ENCODE measurements at places on chromosomes 11 and 22. TPM values are rescaled to one million over a fixed set of nuclear protein-coding genes. Genes with fewer than 3 reads are reported as not detected.

- H3K27me3 ChIP-seq, result no peaks in the 10 kb centered on the region
- no peak overlapping the region for H3K27ac ChIP-seq
- no peak overlapping the region for H3K4me3 ChIP-seq
Measured at GRCh38 chr11:75510004-75510722, 15.6 kb downstream of the GDPD5 start.

DNA sequence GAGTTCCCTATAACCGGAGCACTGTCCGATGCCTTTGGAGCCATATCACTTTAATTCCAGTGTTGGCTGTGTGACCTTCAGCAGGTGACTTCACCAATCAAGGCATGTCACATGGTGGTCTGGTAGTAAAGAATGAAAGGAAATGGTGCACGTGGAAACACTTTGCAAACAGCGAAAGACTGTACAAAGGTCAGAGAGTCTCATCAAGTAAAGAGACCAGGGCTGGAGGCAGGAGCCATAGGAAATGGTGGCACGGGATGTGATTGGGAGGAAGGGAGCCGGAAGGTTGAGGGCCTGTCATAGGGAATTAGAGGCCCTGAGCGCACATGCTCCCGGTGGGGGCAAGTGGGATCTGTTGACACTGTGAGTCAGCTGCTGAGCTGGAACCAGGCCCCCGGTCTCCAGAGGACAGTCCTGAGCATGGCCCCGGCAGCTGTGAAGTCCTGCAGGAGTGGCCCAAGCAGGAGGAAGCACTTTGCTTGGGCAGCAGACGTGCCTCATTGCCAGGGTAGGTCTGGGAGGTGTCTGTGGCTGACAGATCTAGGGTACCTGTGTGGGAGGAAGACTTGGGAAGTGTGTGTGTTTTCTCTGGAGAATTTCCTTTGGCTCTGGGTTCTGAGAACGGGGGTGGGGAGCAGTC is 2.0 kb downstream of the DAGLA start:
- peaks cover 7% of the 10 kb centered on the region for H3K27me3 ChIP-seq
- peak overlapping the region; percentile 61 for H3K4me3 ChIP-seq
- DNase-seq, result no peak
- peaks cover 23% of the 10 kb centered on the region for H3K4me1 ChIP-seq
- H3K27ac ChIP-seq, result no peak overlapping the region

- DNase-seq, result no peak
- H3K36me3 ChIP-seq, result peaks cover 12% of the 10 kb centered on the region
- H3K27me3 ChIP-seq, result no peaks in the 10 kb centered on the region
- H3K4me3 ChIP-seq, result no peak overlapping the region
- peaks cover 36% of the 10 kb centered on the region for H3K4me1 ChIP-seq
- no peak overlapping the region for H3K27ac ChIP-seq
Measured at GRCh38 chr11:68375766-68376165, 63.4 kb downstream of the LRP5 start.

Gene C11orf86
- total RNA-seq, result not detected

Gene APOBEC3B
- 4.9 TPM for total RNA-seq

DNA sequence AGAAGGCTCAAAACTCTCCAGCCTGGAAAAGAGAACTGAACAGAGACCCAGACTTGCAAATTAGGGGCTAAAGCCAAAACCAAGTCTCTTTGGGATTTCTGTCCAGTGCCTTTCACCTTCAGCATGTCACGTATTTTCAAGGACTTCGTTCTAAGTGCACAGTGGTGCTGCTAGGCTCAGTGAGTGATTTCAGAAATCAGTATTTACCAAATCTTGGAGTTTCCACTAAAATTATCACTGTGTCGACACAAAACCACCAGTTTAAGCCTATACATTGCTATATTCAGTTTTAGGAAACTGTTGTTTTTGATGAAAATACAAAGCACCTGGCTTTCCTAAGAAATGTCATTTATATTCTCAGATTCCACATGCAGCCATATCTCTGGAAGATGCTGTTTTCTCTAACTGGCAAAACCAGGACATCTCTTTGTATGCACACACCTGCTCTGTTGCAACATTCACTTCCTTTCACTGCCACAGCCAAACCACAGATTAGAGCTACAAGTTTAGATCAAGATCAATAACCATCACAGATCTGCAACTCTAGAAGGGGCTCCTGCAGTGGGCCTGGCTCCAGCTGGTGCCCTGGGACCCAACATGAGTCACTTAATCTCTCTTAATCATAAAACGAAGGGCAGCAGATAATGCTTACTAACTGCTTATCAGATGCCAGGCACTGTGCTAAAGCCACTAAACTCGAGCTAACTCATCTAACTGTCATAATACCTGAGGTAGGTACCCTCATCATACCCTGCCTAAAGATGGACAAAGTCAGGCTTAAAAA is 22.3 kb downstream of the SMCO4 start:
- H3K27me3 ChIP-seq, result no peaks in the 10 kb centered on the region
- peaks cover 10% of the 10 kb centered on the region for H3K4me1 ChIP-seq
- no peak overlapping the region for H3K4me3 ChIP-seq
- DNase-seq, result no peak

Gene CCDC188
- total RNA-seq, result not detected

DNA sequence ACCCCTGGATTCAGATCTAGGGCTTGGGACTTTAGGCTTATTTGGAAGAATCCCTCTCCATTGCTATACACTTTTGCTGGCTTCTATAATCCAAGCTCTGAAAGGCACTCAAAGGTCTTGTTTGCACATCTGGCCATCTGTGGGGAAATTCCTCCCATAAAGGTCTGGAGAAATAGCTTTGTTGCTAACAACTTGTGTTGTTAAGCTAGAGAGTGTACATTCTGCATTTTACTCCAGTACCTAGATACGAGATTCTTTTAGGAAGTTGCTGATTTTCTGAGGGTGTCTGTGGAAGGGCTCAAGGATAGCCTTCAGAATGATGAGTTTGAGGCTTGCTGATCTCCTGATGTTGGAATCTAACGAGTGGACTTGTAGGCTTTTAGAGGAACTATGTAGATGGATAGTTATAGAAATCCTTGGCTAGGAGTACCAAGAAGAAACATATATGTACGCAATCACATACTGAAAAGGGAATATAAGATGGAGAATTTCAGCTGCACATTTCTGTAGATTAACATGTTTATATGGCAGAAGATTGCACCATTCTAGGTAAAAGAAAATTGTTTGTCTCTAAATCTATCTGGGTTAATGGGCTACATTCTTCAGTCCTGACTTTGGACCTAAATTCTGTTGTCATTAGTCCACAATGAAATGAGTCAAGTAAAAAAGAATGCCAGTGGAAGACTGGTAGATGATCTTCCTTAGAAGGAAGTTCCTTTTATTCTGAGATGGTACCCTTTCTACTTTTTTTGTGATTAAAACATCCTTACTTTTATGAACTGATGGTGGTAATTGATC is 51.0 kb downstream of the UBASH3B start:
- no peak for DNase-seq
- no peaks in the 10 kb centered on the region for H3K27me3 ChIP-seq
- H3K27ac ChIP-seq, result no peak overlapping the region
- H3K4me1 ChIP-seq, result no peaks in the 10 kb centered on the region
- no peak overlapping the region for H3K4me3 ChIP-seq

DNA sequence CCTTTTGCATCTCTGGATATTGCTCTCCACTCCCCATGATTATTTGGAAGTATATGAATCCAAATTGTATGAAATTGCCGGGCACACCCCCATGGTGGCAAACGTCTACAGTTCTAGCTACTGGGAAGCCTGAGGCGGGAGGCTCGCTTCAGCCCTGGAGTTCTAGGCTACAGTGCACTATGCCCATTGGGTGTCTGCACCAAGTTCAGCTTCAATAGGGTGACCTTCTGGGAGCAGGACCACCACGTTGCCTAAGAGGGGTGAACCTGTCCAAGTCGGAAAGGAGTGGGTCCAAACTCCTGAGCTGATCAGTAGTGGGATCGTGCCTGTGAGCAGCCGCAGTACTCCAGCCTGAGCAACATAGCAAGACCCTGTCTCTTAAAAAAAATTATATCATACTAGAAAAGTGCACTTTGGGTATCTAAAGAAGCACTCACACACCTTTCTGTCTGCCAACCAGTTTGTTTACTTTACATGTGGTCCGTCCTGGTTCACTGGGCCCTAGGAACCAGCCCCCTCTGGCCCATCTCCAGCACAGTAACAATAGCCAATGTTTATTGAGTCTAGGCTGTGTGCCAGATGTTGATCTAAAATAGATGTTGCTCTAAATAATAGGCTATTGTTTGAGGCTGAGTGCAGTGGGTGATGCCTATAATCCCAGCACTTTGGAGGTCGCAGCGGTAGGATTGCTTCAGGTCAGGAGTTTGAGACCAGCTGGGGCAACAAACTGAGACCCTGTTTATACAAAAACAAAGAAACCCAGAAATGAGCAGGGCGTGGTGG is 16.4 kb upstream of the KAT5 start:
- H3K36me3 ChIP-seq, result no peaks in the 10 kb centered on the region
- H3K27ac ChIP-seq, result no peak overlapping the region
- H3K4me3 ChIP-seq, result no peak overlapping the region
- peaks cover 2% of the 10 kb centered on the region for H3K4me1 ChIP-seq

Gene SRRD
- 23.5 TPM for total RNA-seq

Gene FJX1
- 72.8 TPM for total RNA-seq

GRCh38 chr22:31944700-31945442 is 536 bp downstream of the YWHAH start:
- peak overlapping the region; percentile 87 for H3K4me3 ChIP-seq
- no peak overlapping the region for H3K27ac ChIP-seq
- peaks cover 12% of the 10 kb centered on the region for H3K4me1 ChIP-seq
- peaks cover 4% of the 10 kb centered on the region for H3K36me3 ChIP-seq
- DNase-seq, result peak; percentile 56

Gene LRRC56
- 3.0 TPM for total RNA-seq

GRCh38 chr22:50190941-50191741 is 5.4 kb downstream of the TRABD start:
- H3K4me1 ChIP-seq, result peaks cover 23% of the 10 kb centered on the region
- no peaks in the 10 kb centered on the region for H3K36me3 ChIP-seq
- no peaks in the 10 kb centered on the region for H3K27me3 ChIP-seq
- peak overlapping the region; percentile 55 for H3K4me3 ChIP-seq
- peak overlapping the region; percentile 87 for H3K27ac ChIP-seq

Gene MGAT3
- total RNA-seq, result 45.3 TPM

Gene ASPHD2
- total RNA-seq, result 1.9 TPM

- peaks cover 32% of the 10 kb centered on the region for H3K4me1 ChIP-seq
- H3K4me3 ChIP-seq, result no peak overlapping the region
- no peaks in the 10 kb centered on the region for H3K27me3 ChIP-seq
- no peak for DNase-seq
- peaks cover 5% of the 10 kb centered on the region for H3K36me3 ChIP-seq
Measured at GRCh38 chr11:75954039-75954438, 139.0 kb downstream of the UVRAG start.

GRCh38 chr11:134223121-134223520 is 646 bp downstream of the NCAPD3 start:
- H3K36me3 ChIP-seq, result peaks cover 6% of the 10 kb centered on the region
- peak overlapping the region; percentile 63 for H3K27ac ChIP-seq

DNA sequence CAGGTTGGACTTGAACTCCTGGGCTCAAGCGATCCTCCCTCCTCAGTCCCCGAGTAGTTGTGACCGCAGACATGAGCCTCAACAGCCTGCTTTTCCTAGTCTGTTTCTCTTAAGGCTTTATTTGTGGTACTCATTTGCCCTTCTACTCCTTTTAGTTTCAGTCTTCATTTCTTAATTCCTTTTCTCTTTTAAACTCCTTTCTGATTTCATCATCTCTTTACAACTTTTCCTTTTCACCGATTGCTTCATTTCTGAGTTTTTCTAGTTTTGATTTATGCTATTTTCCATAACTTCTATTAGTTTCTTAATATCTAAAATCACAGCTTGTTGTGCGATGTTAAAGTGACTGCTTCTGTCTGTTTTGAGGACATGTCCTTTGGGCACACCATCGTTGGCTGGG is 17.3 kb upstream of the MRGPRF start:
- H3K4me3 ChIP-seq, result no peak overlapping the region
- H3K27me3 ChIP-seq, result no peaks in the 10 kb centered on the region
- no peaks in the 10 kb centered on the region for H3K36me3 ChIP-seq
- H3K27ac ChIP-seq, result no peak overlapping the region
- DNase-seq, result no peak

DNA sequence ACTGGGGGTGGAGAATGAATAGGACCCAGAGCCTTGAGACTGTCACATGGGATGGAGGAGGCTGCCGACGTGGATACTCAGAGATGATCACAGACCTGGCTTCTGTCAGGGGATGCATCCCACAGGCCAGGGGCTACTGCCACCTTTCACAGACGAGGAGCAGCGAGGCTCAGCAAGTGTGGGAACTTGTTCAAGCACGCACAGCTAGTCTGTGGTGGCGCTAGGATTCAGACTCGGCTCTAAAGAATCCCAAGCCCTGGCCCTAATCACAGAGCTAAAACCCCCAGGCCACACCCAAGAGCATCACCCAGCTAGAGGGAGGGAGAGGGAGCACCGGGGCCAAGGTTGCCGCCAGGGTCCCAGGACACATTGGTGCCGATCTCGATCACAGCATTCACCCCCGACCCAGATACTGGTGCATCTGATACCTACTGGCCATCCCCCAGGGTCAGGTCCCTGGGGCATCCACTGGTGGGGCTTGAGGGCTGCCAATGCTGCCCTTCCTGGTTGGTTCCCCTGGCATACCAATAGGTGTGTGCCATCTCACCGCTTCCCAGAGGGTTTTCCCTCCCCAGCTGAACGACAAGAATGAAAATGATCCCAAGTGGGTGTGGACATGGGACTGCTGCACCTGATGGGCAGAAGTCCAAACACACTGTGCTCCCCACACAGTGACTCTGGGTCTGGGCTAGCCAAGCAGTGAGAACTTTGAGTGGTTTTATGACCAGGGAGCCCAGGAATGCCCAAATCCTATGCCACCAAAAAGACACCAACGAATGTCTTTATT is 6.2 kb downstream of the CHST1 start:
- H3K27me3 ChIP-seq, result peaks cover 52% of the 10 kb centered on the region
- no peak overlapping the region for H3K4me3 ChIP-seq

Gene ZNF280A
- total RNA-seq, result not detected

Gene CCDC15
- total RNA-seq, result 2.8 TPM

GRCh38 chr11:34667810-34668582 is 47.1 kb downstream of the EHF start:
- no peak overlapping the region for H3K4me3 ChIP-seq
- no peaks in the 10 kb centered on the region for H3K36me3 ChIP-seq
- H3K27me3 ChIP-seq, result peaks cover 6% of the 10 kb centered on the region
- H3K4me1 ChIP-seq, result no peaks in the 10 kb centered on the region
- H3K27ac ChIP-seq, result no peak overlapping the region
- DNase-seq, result no peak

- no peak overlapping the region for H3K27ac ChIP-seq
- H3K27me3 ChIP-seq, result peaks cover 1% of the 10 kb centered on the region
Measured at GRCh38 chr11:70604630-70605467, 206.5 kb downstream of the CTTN start.

GRCh38 chr11:128764424-128765095 is 70.7 kb downstream of the FLI1 start:
- H3K4me1 ChIP-seq, result peaks cover 17% of the 10 kb centered on the region
- peaks cover 2% of the 10 kb centered on the region for H3K27me3 ChIP-seq
- no peak overlapping the region for H3K4me3 ChIP-seq
- H3K36me3 ChIP-seq, result no peaks in the 10 kb centered on the region
- no peak for DNase-seq

Gene PAK1
- 83.8 TPM for total RNA-seq

- DNase-seq, result no peak
- no peaks in the 10 kb centered on the region for H3K27me3 ChIP-seq
- peaks cover 9% of the 10 kb centered on the region for H3K36me3 ChIP-seq
Measured at GRCh38 chr11:110526323-110526722, 96.6 kb downstream of the FDX1 start.

- DNase-seq, result no peak
- no peak overlapping the region for H3K27ac ChIP-seq
- no peak overlapping the region for H3K4me3 ChIP-seq
- no peaks in the 10 kb centered on the region for H3K4me1 ChIP-seq
Measured at GRCh38 chr11:132743601-132744000, 788.7 kb downstream of the OPCML start.

GRCh38 chr22:27480487-27480886 is 321.1 kb downstream of the MN1 start:
- H3K27me3 ChIP-seq, result peaks cover 3% of the 10 kb centered on the region
- peaks cover 38% of the 10 kb centered on the region for H3K4me1 ChIP-seq
- no peaks in the 10 kb centered on the region for H3K36me3 ChIP-seq
- no peak overlapping the region for H3K27ac ChIP-seq
- no peak overlapping the region for H3K4me3 ChIP-seq
- no peak for DNase-seq
